Suppressor macrophage (primary cell): ENCODE measurements at places on chromosomes 3 and 15.
A peak's percentile ranks its signal among the peaks of the same experiment; 100 is the strongest.

- DNase-seq = peak; percentile 79
Observed at GRCh38 chr3:40690749-40691451, 166.1 kb downstream of the ZNF621 start.

- DNase-seq = no peak
Observed at GRCh38 chr3:64143409-64144130, 81.7 kb downstream of the PRICKLE2 start.

DNA sequence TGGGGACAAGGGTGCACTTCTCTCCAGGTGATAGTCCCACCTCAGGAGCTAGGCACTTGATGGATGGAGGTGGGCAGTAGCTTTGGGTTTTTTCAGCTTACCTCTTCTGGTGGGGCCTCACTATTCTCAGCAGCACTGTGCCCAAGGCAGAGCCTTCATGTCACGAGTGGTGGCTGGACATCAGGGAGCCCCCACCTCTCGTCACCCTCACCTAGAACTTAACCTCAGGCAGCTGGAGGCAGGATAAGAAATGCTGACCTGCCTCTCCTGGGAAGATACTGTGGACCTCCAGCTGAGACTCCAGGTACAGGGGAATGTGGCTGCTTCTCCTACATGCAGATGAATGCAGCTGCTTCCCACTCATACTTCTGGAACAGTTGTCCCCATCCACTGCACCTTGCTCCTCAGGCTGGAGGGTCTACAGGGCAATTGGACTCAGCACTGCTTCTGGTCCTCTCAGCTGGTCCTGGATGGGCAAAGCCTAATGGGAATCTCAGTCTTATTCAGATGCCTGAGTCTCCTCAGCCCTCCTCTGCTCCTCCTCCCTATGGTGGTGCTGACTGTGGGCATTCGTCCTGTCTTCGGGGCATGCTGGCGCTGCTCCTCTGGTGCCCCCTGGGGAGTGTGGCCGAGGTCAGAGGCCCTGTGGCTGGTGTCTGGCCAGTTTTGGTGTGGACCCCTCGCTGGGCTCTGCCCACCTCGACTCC lies 129.9 kb downstream of the KLF13 start:
- no peak for DNase-seq

- DNase-seq = peak; percentile 86
Observed at GRCh38 chr3:107988460-107989175, 102.2 kb downstream of the CD47 start.

DNA sequence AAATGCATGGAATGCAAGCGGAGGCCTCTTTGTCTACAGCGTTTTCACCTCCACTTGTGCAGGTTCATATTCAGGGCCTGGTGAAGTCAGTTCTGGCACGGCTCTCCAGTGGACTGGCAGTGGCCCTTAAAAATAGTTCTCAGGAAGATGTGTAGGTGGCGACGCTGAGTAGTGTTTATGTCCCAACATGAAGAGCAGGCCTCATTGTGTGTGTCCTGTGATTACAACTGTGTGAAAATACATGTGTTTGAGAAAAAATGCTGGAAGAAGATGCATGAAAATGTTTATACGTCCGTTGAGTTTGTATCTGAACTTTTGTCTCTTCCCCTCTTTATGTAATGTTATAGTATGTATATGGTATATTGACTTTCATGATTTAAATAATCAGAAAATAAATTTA lies 7.2 kb downstream of the LIPC start:
- DNase-seq = peak; percentile 68

- DNase-seq = peak; percentile 72
Observed at GRCh38 chr3:42701371-42702065, 1.1 kb downstream of the HHATL start.

GRCh38 chr3:194871143-194871863 lies 185.6 kb downstream of the FAM43A start:
- DNase-seq = peak; percentile 67

GRCh38 chr3:44420676-44421075 lies 56.8 kb downstream of the ZNF445 start:
- no peak for DNase-seq

- DNase-seq = peak; percentile 56
Observed at GRCh38 chr3:12750658-12751071, 8.4 kb downstream of the TMEM40 start.

DNA sequence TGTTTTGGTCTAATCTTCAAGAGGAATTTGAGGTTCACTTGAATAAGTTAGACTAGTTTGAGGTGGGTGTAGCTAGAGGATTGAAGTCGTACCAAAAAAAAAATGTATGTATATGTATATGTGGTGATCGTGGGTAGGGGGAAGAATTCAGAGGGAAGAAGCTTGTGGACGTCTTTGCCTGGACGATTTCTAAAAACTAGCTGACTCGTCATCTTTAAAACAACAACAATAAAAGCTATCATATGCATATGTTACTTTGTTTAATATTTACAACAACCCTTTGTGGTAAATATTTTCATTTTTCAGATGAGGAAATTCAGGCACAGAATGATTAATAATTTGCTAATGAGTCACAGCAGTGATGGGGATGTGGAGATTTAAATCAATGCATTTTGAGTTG lies 18.1 kb downstream of the RNF111 start:
- no peak for DNase-seq

- DNase-seq = peak; percentile 2
Observed at GRCh38 chr15:92655178-92655995, at the start of gene FAM174B. TSS of gene FAM174B (minus strand) at chr15:92655775.

GRCh38 chr3:115341208-115341607 lies 194.1 kb upstream of the ZBTB20 start:
- DNase-seq = no peak

GRCh38 chr3:128859630-128860029 lies 19.8 kb upstream of the ACAD9 start:
- peak; percentile 18 for DNase-seq

- DNase-seq = no peak
Observed at GRCh38 chr3:52167240-52167639, 13.0 kb upstream of the POC1A start.

GRCh38 chr3:115217678-115218451 lies 70.8 kb upstream of the ZBTB20 start:
- DNase-seq = peak; percentile 58

DNA sequence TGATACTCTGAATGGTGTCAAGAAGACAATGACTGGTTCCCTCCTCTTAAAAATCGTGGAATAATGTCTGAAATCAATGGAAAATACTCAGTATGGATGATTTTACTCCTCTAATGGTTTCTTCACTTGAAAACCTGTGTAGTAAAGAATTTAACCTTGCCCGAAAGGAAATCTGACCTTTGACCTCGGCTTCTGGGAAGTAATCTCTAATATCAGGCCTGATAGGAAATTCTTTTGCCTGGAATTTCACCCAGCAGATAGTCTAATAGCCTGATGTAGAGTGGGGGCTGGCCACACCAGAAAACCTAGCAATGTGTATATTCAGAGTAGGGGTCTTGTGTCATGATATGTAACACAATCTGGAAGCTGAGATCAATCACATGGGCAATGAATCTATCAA lies 91.5 kb upstream of the GOLIM4 start:
- no peak for DNase-seq

GRCh38 chr3:141218926-141219325 lies 12.7 kb upstream of the PXYLP1 start:
- DNase-seq = no peak
